Urothelium cell line (cell line): ENCODE measurements at places on chromosomes 4 and X.

- no peak for DNase-seq
Observed at GRCh38 chrX:30741545-30741944, 88.3 kb downstream of the GK start.

DNA sequence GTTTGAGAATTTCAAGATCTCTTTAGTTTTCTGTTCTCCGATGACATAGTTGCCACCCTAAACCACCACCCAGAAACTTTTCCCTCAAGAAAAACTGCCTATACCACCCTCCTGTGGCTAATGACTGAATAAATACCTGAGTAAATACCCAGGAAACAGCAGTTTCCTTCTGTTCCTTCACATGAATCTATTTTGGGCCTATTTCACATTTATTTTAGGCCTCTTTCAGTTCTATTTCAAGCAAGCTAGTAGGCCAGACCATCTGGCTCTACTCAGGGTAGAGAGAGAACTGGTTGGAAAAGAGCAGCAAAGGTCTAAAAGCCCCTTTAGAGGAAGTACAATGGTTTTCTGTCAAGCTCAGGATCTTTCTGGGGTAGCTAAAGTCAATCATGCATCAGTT is 23.4 kb downstream of the ARHGEF9 start:
- DNase-seq, result no peak

- DNase-seq, result no peak
Observed at GRCh38 chrX:53251307-53251706, 26.3 kb upstream of the KDM5C start.

GRCh38 chr4:152807294-152807829 is 27.6 kb downstream of the ARFIP1 start:
- DNase-seq, result no peak

DNA sequence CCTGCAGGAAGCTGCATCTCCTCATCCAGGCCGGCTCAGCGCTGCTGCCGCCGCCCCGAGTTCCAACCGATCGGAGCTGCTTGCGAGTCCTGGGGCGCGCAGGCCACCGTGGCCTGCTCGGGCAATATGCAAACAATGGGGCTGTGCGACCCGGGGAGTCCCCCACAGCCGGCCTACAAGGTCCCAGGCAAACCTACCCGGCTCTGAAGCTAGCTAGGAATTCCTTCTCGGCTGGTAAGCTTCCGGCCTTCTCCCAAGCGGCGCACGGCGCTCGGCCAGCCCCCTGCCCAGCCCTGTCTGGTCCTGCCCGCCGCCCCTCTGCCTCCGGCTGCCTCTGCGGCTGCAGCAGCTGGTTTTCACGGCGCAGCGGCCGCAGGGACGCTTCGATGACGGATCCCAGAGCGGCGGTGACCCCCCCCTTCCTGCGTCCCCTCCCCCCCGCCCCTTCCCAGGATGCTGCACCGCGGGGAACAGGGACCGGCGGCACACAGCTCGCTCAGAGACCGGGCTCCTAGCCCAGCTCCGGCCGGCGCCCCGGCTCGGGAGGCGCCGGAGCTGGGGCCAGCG is 59.4 kb downstream of the TSC22D3 start:
- peak; percentile 40 for DNase-seq

DNA sequence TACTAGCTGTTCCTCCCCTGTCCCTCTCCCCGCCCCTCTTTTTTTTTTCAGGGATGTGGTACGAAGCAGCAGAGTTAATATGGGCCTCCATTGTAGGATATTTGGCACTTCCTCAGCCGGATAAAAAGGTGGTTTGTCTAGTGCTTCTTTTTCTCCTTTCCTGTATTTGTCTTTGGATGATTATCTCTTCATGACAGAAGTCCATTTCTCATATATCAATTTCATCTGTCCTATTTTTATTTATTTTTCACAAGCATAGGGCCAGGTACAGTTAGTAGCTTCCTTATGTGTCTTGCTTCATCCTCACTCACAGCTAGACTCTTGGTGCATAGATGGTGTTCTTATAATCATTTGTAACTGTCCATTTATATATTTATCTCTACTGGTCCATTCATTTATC is 89.6 kb downstream of the NEUROG2 start:
- DNase-seq, result no peak

- DNase-seq, result no peak
Observed at GRCh38 chr4:93086356-93086755, 742.2 kb upstream of the ATOH1 start.

DNA sequence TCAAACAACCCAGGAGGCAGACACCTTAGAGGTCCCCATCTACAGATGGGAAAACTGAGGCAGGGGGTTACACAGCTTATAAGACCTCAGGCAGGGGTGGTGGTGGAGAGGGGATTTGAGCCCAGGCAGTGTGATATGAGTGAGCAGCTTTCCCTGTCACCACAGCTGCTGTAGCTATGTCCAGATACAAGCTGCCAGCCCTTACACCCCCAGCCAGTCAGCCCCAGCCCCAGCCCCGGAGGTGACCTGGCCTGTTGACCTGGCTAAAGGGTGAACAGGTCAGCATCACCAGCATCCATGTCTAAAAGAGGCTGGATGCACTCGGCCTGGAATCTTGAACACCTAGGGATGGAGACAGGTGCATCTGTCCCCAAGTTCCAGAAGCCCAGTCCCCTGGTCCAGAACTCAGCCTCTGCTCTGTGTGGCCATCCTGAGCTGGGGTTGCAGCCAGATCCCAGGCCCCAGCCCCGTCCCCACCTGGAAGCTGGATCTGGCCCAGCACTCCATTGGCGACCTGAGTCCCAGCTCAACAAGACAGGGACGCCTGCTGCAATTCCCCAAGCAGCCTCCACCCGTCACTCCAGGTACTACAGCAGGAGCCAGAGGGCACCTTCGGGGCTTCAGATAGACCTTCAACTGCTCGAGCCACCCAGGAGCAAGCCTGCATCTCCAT is 89.5 kb downstream of the JAKMIP1 start:
- DNase-seq, result no peak
